ENCODE measurements at places on chromosomes 6 and 20.

- no peak for DNase-seq
These were observed 159.9 kb upstream of the TNFAIP3 start for GRCh38 chr6:137707038-137707589.

DNA sequence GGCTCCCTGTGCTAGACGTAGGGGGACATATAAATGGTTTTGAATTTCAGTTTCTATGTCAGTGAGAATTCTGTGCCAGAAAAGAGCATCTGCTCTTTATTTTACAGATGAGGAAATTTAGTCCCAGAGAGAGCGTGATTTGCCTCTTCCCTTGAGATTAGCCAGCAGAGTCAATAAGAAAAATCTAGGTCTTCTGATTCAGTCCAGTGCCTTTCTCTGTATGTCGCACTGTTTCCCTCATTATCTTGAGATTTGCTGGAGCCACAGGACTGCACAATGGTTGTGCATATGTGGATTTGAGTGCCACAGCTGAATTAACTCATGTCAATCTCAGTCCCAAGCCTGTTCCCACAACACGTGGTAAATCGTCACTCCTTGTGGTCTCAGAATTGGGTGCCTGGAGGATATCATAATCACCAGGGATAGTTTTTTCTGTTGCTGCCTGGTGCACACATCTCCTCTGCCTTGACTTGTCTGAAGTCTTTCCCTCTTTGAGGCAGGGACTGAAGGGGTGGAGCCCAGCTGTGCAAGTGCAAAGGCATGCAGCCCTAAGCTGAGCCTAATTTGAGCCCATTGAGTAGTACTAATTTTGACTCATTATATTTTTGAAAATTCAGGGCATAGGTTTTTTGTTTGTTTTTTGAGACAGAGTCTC lies 276.7 kb downstream of the SOX4 start:
- no peak for DNase-seq

- no peak for DNase-seq
These were observed 189.9 kb downstream of the CENPW start for GRCh38 chr6:126529637-126530362.

GRCh38 chr6:169709293-169709692 lies 7.4 kb downstream of the C6orf120 start:
- no peak for DNase-seq

GRCh38 chr6:109397020-109397419 lies 14.8 kb upstream of the CD164 start:
- no peak for DNase-seq

DNA sequence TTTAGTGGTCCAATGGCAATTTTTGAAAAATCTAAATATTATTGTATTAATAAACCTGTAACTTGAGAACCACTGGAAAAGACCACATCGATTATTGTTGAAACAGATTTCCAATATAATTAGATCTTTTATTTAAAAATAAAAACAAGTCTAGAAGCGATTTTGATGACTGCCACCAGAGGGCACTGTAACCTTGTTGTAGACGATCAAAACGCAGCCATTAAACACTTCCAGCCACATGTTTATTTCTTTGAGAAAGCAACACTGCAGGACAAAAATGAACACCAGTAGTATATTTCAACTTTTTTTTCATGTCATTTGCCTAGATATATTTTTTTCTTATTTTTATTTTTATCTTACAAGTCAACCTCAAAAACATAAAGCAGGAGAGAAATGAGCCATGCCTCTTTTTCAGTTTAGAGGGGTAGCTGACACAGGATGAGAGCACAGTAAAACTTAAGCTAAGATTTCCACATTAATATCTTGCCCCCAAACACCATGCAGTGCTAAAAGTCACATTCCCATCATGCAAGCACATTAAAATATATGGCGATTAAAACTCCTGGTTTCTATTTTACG lies 115.4 kb downstream of the OPRM1 start:
- DNase-seq: peak; percentile 59

DNA sequence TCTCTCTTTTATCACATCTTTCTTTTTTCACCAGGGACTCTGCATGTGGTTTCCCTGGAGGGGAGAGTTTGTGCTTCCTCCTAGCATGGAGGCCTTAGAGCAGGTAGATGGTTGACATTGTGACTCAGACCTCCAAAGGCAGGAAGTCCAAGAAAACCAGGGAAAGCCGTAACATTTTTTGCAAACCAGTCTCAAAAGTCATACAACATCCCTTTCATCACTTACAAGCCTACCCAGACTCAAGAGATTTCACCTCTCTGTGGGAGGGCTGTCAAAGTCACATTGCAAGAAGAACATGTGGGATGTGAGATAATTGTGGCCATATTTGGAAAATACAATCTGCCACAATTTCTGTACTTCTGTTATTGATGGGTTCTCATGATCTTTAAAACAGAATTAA lies 46.2 kb downstream of the SNRNP48 start:
- DNase-seq: no peak

DNA sequence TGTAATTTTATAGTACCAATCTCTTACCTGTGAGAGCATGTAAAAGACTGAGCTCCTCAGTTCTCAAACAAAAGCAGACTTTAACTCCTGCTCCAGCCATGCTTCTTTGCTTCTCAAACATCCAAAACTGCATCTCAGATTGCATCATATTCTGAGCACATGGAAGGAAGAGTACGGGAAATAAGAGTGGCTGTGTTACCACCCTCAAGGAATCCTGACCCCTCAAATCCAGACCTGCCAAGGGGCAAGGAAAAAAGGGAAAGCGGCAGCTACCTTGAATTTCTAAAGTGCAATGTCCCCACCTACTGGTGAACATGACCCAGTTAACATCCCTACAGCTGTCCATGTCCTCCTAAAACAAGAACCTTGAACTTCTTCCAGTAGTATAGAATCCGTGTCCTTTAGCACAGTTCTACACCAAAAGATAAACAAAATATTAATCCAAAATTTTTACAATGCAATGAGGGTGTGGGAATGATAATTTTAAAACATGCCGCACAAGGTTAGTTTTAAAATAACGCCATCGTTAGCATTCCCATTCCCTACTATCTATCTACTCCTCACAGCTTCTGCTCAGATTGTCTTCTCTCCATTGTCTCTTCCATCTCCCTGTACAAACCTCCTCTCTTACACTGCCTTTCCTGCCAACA lies 34.1 kb upstream of the HLA-DQB1 start:
- DNase-seq: no peak

DNA sequence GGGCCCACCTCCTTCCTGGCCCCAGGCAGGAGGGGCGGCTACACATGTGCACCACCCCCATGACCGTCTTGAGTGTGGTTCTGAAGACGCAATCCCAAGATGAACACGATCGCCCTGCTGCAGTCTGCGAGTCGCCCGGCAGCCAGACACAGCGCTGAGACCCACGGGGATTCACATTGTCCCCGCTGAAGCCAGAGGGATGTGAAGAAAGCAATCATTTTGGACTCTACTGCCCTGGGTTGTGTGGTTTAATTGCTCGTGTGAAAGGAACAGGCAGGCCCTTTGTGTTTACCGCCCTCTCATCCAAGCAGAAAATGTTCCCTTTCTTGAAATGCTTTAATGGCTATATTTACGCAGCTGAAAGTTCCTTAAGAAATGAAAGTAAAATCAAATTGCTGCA lies 279.5 kb downstream of the TAF4 start:
- no peak for DNase-seq

- DNase-seq: no peak
These were observed 24.9 kb upstream of the SCUBE3 start for GRCh38 chr6:35188886-35189285.

DNA sequence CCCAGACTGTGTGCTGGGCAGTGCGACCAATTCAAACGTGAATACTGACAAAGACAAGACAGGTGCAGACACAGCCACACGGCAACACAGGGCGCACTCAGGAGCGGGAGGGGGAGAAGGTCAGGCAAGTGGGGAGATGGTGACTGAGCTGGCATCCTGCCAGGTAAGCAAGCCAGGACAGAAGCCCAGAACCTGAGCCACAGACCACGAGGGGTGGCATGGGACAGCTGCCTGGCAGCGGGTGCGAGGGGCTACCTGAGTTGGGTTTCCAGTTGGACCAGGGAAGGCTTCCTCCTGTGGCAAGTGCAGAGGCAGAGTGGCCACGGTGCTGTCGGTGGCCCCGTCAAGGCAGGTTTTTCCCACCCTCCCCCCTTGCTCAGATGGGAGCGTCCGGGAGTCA lies 215.2 kb upstream of the ARID1B start:
- DNase-seq: no peak

DNA sequence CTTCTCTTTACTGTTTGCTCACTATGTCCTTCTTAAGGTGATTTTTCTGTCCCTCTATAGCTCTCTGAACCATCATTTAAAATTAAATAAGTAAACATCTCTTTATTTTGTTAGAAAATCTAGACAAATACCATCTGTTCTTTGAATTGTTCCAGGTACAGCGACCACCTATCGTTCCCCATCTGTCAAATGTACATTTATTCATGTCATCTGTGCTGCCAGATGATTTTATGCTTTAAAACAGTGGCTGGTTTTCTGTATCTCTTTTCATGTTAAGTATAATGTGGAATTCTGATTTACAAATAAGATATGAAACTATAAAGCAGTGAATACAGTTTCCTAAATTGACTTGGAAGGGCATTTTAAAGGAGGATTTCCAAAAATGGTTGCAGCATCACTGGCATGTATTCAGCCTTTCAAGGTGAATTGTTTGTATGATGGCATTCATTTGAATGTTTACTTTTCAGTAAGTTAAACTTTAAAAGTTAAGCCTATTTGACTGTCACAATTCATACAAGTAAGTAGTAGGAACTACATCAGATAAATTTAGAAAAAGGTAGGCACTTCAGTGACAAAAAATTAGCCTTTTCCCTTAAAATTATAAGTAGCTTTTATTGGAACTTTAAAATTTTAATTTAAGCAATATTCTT lies 92.6 kb upstream of the CLVS2 start:
- DNase-seq: no peak

GRCh38 chr20:47113362-47114109 lies 218.9 kb downstream of the EYA2 start:
- DNase-seq: no peak

DNA sequence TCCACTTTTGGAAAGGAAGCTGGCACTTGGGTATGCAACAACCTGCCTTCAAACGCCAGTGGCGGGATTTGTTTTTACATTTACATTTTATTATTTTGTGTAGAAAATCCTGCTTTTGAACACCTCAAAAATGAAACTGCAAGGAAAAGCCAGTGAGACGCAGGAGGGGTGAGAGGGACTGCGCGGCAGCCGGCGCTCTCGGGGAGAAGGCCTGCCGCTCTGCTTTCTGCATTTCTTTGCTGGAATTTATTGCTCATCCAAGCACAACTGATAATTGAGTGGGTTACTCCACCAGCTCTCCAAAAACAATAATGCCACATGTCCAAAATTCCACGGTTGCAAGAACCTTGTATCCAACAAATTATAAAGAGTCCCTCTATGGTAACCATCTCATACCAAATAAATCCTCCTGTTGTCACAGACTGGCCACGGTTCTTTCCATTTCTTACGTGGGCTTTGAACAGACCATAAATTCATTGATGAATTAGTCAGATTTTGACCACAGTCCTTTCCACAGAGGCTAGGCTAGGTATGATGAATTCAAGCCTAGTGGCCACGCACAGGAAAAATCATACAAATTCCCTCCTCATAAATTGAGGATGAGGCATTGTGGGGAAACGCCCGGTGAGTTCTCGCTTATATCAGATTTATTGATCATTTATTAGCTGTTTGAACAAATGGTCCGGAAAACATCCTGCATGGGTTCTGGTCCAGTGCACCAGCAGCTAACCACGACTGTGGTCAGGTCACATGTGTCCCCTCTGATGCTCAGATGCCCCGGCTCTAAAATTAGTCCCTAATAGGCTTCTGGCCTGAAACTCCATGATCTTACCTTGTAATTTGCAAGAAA lies 31.6 kb upstream of the FOXC1 start:
- no peak for DNase-seq

DNA sequence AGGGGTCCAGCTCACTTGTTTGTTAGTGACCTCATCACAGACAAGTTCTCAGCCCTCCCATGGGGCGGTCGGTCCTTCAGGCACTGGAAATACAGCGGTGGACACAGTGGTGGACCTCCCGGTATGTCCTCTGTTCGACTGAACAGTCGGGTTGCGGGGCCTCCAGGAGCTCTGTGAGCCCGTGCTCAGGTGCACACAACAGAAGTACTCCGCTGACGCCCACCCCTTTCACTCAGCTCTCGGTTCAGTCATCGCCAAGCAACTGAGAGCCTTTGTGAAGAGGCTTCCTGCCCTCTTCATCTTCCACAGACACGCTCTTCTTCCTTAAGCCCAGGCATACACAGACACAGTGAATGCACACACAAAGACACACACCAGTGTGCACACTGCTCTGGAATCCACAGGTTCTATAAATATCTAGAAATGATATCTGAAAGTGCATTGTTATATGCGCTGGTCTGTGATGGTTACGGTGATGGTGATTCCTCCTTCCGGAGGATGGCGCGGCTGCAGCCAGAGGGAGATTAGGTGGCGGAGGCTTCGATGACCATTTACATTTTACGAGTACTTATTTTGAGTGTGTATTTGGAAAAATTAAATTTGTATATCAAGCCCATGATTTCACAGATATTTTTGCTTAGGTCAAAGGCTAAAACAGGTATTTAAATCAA lies 46.8 kb upstream of the BHLHE23 start:
- peak; percentile 5 for DNase-seq

DNA sequence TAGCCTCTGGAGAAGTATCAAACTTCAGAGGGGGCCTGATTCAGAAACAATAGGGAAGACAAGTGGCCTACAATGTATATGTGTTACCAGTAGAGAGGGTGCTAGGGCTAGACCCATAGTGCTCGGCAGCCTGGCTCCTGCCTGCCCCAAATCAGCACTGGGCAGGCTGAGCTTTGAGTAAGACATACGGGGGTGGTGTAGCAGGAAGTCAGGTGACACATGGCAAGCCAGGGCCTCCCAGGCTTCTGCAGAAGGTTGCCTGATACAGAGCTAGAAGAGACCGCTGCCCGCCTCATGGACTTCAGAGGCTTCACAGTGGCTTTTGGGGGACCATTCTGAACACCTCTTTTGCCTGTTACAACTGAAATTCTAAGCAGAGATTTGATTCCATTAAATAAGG lies 43.4 kb downstream of the RALY start:
- peak; percentile 55 for DNase-seq

GRCh38 chr6:6348256-6348655 lies 27.8 kb upstream of the F13A1 start:
- no peak for DNase-seq

- DNase-seq: no peak
These were observed 320.9 kb downstream of the UTRN start for GRCh38 chr6:144606083-144606482.
